Type B pancreatic cell (in vitro differentiated cells): ENCODE measurements at places on chromosomes 12 and 14.

GRCh38 chr14:46451800-46452199 lies 199.8 kb downstream of the RPL10L start:
- no peak for DNase-seq

DNA sequence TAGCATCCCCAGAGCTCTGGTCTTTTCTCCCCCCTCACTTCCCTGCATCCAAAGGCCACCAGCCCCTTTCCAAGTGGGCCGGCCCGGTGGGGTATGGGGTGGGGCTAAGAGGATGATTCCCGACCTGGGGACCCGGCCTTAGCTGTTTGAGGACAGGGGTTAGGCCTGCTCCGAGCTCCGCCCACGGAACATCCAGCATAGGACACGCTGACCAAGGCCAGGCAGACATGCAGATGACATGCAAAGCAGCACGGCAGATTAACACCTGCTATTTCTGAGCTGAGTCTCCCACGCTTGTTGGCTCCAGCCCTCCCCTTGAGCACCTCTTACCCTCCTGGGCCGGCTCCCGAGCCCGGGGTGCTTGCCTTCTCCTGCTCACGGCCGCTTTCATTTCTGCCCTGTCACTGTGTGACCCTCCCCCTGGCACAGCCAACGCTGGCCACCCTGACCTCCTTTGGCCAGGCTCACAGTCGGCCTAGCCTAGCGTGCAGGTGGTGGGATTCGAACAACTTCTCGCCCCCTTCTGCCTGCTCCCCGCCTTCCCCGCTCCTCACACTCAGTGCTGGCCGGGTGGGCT lies 40.2 kb downstream of the TEAD4 start:
- no peak for DNase-seq

DNA sequence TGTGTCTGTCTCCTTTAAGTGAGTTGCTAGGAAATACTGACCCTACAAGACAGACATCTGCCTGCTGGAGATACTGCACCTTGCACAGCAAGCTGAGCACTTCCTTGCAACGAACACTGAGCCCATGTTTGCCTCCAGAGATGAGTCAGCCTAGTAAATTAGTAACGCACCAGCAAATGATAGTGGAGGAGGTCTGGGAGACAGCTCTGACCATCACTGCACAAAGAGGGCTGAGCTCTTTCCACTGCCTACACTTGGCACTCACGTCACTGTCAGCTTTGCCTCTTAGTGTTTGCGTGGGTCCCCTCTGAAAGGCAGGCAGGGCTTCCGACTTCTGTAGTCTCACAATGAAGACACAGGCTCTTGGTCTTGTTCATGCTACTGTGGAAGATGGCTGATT lies 109.0 kb downstream of the APAF1 start:
- no peak for DNase-seq

DNA sequence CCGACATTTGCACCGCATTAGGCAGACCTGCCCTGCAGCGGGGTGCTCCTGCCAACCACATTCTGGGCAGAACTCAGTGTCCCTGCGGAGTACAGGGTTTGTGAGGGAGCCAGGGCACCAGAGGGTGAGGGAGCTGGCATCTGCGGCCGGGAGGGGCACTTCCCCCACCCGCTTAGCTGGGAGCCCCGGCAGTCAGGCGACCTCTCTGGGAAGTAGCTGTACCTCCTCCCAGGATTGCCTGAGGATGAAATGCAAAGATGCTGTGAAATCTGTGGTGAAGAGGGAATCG lies 58.6 kb downstream of the ANKRD9 start:
- no peak for DNase-seq

DNA sequence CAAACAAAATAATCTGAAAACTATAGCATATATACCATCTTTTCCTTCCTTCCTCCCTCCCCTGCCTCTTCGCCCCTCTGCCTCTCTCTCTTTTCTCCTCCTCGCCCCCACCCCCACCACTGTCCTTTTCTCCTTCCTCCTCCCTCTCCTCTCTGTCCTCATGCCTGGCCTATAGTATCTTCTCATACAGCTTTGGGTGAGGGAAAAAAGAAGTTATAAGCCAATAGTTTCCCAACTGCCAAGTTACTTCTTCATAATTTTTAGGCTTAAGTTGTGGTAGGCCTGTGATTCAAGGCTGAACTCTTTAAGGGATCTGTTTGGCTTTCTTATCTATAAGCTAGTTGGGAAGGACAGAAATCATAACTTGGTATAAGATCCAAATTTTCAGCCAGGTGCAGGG lies 9.1 kb downstream of the TMED10 start:
- no peak for DNase-seq
